ENCODE measurements at places on chromosomes 11 and 22.

GRCh38 chr11:1012740-1013630 lies 23.5 kb downstream of the MUC6 start:
- DNase-seq, result no peak

DNA sequence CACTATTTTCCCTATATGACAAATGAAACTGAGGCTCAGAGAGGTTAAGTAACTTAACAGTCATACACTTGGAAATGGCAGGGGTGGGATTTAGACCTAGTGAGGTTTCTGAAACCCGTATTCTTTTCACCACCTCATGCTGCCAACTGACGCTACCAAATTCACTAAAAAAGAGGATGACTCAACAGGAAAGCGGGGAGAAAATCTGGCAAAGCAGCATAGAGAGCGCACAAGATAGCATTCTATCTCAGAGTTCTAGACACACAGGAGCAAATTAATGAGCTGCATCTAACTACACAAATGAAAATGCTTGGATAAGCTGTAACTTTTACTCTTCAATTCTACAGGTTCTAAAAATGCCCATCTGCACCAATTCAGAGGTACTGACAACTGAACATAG lies 136.4 kb downstream of the RBFOX2 start:
- no peak for DNase-seq

GRCh38 chr11:9146477-9146876 lies 55.1 kb upstream of the SCUBE2 start:
- DNase-seq, result no peak

DNA sequence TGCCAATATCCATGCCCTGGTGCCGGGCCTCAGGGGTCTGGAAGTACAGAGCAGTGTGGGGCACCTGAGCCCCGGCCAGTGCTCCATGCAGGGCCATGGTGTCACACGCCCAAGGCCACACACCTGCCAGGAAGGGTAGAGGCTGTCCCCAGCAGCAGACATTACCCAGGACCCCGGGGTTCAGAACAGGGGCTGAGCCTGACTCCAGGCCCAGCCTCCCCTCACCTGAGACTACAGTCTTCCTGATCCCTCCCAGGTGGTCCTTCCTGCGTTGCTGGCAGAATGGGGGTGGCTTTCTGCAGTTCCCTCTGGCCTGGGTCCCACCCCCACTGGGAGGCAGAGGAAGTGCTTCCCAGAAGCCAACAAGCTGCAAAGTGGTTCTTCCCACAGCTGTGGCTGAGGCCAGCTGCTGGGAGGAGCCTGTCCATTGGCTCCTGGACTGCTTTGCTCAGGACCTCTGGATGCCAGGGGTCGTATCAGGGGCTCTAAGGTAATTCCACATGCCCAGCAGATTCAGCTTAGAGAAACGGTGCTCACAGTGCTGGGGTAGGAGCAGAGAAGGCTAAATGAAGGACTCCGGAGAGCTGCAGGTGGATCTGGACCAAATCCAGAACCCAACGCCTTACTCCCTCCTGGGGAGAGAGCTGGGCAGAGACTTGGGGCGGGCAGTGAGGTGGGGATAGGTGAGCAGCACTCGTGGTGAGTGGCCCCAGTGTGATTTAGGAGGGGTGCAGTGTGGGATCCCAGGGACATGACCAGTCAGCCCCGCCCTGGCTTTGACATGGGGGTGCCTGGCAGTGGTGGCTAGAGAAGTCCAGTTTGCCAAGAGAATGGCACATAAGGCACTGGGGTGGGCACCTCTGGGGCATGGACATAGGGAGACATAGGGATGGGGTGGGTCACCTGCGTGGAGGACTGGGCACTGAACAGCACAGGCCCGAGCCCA lies 12.6 kb downstream of the TCIRG1 start:
- no peak for DNase-seq

DNA sequence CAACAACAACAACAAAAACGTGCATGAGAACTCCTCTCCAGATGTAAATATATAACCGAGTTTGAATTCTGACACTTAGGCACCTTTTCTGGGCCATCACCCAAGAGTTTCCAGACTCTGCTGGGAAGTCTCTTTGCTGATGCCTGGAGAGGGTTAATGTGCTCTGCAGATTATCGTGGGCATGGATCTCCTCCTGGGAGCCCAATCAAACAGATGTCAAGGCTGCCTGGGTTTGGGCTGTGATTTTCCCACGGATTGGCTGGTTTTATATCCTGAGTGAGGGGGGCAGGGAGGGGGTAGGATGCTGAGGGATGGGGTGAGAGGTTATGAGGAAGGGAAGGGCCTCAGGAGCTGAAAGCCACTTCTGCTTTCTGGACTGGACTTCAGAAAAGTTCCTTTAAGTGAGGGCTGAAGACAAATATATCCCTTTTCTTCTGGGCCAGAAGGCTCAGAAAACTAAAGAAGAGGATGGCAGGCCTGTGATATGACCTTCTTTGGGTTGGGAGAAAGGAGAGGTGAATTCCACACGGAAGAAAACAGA lies 4.2 kb downstream of the ELF5 start:
- no peak for DNase-seq

GRCh38 chr11:1113405-1114201 lies 38.9 kb downstream of the MUC2 start:
- no peak for DNase-seq

GRCh38 chr11:90426442-90426841 lies 203.6 kb upstream of the CHORDC1 start:
- no peak for DNase-seq

GRCh38 chr11:6862961-6863360 lies at the start of gene OR10A2:
Gene OR10A2 (plus strand): TSS chr11:6863057. CDS start chr11:6869755, 6,698 bp downstream.
- no peak for DNase-seq

- DNase-seq, result no peak
Observed at GRCh38 chr22:27775087-27775698, 26.4 kb downstream of the MN1 start.

DNA sequence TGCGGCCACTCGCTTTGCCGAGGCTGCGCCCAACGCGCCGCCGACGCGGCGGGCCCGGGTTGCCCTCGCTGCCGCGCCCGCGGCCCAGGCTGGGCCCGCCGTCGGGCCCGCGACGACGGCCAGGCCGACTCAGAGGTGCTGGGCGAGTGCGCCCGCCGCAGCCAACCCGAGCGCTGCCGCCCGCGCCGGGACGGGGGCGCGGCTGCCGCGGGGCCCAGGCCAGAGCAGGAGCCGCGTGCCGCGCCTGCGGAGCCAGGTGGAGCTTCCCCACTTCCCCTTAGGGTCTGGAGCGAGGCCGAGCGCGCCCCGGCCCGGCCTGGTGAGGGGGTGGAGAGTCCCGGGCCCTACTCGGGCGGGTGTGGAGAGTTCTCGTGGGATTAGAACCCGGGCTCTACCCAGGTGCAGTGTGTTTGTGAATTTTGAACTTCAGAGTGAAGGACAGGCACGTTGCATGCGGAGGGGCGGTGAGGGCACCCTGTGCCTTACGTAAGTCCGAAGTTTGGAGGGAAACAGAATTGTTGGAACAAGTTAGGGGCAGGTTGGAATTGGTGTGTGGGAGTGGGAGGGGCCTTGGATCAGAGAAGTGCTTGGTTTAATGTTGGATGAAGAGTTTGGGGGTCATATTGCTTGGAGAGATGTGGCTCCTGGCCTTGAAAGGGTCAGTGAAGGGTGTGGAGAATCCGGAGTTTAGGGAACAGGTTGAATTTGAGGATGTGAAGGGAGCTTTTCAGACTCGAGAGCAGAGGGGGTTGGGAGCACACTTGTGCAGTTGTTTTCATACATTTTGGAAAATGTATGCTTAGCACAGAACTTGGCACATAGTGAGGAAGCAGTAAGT lies 697 bp downstream of the RNF169 start:
- no peak for DNase-seq

GRCh38 chr22:49880281-49880680 lies 26.6 kb downstream of the ZBED4 start:
- DNase-seq, result no peak

DNA sequence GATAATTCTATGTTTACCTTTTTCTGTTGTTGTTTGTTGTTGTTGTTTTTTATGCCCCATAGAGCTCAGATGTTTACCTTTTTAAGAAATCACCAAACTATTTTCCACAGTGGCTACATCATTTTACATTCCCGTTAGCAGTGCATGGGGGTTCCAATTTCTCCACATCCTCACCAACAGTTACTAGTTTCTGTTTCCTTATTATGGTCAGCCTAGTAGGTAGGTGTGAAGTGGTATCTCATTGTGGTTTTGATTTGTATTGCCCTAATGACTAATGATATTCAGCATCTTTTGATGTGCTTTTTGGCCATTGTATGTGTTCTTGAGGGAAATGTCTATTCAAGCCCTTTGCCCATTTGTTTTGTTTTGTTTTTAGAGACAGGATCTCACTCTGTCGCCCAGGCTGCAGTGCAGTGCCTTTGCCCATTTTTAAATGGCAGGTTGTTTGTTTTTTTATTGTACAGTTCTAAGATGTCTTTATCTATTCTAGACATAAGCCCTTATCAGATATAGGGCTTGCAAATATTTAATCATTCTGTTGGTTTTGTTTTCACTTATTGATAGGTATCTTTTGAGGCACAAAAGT lies 27.5 kb downstream of the CHEK2 start:
- DNase-seq, result no peak

GRCh38 chr11:75667831-75668450 lies 897 bp downstream of the MAP6 start:
- DNase-seq, result no peak

GRCh38 chr11:71565263-71565662 lies at the start of gene KRTAP5-10:
Gene KRTAP5-10 (plus strand): TSS chr11:71565563. CDS start chr11:71565588, 25 bp downstream.
- DNase-seq, result no peak

DNA sequence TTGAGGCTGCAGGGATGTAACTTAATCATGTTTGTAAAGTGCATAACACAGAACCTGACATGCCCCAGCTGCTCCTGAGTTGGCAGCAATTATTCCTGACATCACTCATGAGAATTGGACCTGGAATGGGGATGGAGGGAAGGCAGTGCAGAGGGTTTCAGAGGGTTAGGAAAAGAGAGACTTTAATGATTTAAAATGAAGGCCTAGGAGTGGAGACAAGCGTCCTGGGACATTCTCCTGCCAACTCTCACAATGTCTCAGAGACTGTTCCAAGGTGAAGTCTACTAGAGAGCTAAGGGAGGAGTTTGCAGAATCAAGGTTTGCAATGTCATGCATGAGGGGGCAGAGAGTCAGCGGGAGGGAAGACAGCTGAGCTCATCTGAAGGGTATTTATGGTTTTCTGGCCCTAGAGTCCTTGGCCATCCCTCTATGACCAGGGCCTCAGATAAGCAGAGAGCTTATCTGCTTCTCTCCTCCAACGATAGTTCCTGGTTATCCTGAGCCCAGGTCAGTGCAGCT lies 36.9 kb downstream of the GGTLC2 start:
- DNase-seq, result no peak

DNA sequence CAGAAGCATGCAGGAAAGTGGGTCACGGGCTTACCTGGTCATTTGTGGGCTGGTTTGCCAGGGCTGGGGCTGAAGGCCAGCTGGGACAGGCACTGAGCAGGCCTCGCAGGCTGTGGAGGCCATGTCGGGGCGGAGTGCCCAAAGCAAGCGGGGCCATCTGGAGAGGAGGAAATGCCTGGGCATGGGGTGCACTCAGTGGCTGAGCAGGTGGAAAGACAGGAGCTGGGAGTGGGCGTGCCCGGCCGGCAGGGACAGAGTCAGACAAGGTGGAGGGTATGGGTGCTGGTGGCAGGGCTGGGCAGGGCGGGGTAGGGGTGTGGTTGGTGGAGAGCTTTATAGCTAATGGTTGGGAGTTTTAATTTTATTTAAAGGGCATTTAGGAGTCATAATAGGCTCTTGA lies 27.4 kb downstream of the DAGLA start:
- no peak for DNase-seq

GRCh38 chr22:25495285-25495684 lies 69.2 kb upstream of the GRK3 start:
- no peak for DNase-seq

DNA sequence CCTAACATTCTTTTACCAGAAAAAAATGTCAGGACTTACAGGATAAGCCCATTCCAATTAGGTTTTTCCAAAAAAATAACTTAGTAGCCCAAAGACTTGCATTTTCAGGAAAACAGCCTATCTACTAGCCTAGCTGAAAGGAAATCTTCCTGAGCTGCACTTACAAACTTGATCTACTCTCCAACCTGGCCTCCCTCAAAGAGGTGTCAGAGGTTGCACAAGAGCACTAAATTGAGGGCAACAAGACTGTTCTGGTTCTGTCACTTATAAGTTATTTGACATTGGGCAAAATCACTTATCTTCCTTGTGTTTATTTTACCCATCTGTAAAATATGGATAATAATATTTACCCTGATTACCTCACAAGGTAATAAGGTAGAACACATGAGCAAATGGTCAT lies 7.9 kb upstream of the SOX6 start:
- no peak for DNase-seq

GRCh38 chr11:46617972-46618314 lies 590 bp downstream of the ATG13 start:
- DNase-seq, result no peak

DNA sequence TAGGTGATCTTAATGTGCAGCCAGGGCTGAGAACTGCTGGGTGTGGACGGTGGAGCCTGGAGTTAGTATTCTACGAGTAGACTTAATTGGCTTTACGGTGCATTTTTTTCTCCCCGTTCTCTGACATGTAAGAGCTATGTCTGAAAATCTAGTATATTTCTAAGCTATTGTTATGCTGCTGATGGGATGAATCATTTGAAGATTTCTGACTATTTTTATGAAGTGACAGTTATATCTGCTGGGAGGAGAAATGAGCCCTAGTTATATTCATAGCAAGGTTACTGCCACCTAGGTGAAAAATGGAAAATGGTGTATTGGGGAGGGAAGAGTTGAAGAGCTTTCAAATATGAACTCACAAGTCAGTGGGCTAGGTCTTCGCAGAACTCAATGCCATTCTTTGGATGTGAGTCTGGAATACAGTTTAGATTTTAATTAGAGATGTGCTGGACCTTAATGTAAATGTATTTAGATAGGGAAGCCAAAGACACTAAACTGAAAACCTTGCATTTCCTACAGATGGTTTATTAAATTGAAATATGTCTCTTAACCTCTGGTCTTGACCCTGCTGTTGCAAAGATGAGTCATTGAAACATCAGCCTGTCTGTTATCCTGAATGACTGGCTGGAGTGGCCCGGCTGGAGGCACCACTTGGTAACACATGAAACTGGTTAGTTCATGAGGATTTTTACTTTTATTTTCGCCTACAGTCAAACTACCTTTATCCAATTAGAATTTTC lies 293.7 kb downstream of the DDX10 start:
- no peak for DNase-seq

GRCh38 chr11:91825777-91826176 lies 398.8 kb upstream of the FAT3 start:
- no peak for DNase-seq

DNA sequence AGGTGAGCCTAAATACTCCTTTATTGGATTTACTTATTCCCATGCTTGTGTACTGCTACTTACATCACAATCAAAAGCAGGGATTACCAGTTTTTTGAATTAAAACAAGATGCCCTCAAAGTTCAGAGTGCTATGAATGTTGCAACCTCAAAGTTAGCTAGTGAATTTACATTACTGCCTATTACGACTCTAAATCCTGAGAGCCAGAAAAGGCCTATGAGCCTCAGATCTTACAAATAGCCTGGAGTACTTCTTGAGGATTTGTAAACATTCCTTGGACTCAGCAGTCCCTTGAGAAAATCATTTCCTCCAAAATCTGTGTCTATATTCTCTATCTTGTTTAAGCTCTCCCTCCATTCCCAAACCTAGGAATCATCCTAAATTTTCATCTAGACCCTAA lies 25.5 kb downstream of the CHORDC1 start:
- no peak for DNase-seq

- no peak for DNase-seq
Observed at GRCh38 chr11:119673052-119673758, 55.8 kb downstream of the NECTIN1 start.

Measured in GOT3 (cell line).